ENCODE measurements at places on chromosomes 7 and 10.

DNA sequence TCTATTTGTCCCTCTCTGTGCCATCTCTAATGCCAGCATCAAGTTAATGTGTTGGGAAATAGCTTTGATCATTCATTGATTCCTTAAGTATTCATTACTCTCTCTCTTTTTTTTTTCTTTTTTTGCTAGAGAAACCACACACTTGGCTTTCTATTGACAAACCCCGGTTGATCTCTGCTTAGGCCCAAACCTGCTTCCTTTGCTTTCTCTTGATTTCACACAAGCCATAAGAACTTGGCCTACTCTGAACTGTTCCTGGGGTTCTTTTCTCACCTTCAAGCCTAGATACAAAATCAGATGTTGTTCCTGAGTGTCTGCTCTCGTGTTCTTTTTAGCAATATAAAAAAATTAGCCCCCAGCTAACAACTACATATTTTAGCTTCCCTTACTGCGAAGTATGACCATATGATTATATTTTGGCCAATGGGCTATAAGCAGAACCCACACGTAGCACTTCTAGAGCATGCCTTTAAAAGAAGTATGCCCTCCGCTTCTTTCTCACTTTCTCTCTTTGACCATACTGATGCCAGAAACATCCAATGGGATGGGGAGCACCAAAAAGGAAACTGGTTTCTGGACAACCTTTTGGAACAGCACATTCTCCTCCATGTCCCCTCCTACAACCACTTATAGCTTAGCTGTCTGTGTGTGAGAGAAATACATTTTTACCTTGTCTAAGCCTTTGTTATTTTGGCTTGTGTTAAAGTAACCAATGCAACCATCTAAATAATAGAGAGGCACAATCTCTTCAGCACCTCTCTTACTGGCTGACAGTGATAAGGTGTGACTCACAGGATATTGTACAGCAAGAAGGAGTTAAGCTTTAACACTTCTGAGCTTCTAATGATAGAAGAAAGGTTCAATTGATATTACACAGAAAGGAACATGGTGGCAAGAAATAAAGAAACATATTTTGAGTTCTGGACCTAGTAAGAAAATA, 96.6 kb upstream of the LRRN3 start:
- DNase-seq: no peak

- no peak for DNase-seq
Measured at GRCh38 chr10:111835574-111835973, 348.0 kb downstream of the GPAM start.

DNA sequence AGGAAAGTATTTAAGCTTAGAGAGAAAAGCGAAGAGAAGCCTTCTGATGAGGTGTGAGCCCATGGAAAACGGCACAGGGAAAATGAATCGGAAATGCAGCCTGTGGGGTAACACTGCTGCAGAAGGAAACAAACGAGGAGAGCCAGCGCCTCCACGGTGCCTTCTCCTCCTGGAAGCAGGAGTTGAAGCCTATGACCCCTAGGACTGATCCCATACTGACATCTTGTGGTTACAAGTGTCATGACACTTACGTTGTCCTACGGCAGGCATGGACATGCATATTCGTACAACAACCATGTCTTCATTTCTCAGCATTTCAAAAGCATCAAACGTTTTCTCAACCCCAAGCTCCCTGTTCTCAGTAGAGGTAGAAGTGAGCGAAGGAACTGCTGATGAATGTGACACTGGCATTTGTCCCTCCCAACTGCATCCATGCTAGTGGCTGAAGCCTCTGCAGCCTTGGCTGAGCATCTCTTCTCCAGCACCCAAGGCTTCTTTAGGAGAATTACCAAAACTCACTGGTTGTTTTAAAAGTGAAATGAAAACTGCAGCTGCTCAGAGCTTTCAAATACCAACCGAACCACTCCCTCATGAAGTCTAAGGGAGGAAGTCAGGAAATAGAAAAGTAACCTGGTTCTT, 160.2 kb downstream of the JAZF1 start:
- no peak for DNase-seq

- DNase-seq: no peak
Measured at GRCh38 chr10:35184527-35185171, 58.0 kb downstream of the CREM start.

GRCh38 chr7:79361214-79361613, 92.3 kb downstream of the MAGI2 start:
- DNase-seq: no peak

DNA sequence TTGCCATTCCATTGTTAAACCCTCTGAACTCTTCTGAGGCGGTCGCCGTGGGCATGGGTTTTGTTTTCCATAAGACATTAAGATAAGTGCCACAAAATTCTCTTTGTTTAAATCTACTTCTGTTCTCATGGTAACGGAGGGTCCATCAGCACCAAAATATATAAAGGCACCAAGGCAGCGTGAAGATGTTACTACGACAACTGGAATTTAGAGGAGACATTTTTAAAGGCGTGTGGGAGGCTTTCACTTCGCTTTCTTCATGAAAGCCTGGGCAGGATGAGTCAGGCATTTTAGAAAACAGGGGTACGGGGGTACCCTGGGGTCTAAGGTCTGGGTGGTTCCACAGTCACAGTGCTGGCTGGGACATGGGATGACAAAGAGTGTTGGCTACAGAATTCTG, 34.0 kb downstream of the SMKR1 start:
- DNase-seq: no peak

DNA sequence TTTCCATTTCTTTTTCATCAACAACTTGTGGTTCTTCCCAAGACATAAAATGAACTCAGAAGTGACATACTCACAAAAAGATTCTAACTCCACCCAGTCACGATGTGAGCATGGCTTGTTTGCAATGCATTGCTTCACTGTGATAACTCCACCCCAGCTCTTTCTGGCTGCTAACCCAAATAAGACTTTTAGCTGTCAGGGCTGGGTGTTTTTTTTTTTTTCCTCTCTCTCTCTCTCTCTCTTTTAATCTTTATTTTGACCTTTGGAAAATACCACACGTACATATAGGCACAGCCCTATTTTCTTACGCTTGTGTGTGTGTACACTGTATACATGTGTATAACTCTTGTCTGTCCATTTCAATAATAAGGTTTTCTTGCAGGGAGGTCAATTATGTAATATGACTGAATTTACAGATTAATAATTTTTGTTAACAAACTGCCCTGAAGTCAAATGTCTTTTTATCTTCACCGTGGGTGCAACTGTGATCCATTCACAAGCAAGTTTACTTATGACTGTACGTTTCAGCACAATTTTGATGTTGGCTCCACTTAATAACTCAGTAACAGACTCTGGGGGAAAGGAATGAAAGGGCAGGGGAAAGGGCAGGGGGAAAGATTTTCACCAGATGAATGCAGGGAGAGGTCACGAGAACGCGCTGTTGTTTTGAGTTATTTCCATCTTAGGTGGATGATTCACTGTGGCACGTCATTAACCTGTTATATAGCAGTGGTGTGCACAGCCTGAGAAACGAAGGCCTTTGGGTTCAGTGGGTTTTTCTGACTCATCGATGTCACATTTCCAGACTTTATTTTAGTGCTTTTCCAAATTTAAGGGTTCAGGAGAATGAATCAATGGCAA, 49.1 kb downstream of the APBB1IP start:
- DNase-seq: no peak

DNA sequence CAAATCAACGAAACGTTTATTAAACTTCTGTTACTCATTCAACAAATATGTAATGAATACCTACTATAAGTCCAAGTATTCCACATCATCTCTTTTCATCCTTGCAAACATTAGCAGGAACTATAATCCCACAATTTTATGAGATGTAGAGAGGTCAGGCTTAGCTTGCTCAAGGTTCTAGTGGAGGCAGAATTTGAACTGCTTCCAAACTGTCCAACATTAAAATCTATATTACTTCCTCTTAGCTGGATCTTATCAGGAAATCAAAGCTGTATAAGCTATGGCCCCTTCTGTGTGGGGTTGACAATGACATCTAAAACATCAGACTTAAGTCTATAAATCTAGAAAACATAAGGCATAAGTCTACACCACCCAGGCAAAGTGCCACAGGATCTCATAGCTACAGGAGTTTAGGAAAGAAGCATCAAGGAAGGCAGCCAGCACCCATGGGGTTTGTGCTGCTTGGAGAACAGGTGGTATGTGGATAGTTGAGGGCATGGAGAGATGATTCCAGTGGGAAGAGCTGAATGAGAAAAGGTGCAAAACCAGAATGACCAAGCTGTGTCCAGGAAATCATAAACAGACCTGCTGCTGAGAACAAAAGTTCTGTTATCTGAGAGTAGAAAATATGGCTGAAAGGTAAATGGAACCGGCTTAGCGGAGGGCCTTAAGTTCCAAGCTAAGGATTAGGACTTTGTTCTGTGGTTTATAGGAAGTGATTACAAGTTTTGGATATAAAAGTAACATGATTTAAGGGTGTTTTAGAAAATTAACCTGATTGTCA, 34.5 kb downstream of the PAPSS2 start:
- no peak for DNase-seq
